ENCODE measurements at places on chromosomes 2 and 18.

DNA sequence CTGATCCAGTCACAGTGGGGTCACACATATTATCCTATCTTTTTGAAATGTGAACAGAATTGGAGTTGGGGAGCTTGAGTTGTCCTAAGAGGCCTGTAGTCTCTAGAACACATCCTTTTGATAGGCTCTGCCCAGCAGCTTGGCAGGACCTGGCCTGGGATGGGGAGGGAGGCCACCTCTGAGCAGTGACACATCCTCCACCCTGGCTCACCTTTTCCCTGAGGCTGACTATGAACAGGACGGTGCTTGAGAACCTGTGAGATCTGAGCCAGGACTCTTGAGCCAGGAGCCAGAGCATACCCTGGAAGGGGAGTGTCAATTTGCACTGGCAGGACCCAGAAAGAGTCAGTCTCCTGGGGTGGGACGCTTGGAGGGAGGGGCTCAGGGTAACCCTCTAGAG, 17.7 kb upstream of the ATP6V1B1 start:
- no peak for DNase-seq

GRCh38 chr2:45009928-45010701, 863 bp upstream of the SIX2 start:
- no peak for DNase-seq

DNA sequence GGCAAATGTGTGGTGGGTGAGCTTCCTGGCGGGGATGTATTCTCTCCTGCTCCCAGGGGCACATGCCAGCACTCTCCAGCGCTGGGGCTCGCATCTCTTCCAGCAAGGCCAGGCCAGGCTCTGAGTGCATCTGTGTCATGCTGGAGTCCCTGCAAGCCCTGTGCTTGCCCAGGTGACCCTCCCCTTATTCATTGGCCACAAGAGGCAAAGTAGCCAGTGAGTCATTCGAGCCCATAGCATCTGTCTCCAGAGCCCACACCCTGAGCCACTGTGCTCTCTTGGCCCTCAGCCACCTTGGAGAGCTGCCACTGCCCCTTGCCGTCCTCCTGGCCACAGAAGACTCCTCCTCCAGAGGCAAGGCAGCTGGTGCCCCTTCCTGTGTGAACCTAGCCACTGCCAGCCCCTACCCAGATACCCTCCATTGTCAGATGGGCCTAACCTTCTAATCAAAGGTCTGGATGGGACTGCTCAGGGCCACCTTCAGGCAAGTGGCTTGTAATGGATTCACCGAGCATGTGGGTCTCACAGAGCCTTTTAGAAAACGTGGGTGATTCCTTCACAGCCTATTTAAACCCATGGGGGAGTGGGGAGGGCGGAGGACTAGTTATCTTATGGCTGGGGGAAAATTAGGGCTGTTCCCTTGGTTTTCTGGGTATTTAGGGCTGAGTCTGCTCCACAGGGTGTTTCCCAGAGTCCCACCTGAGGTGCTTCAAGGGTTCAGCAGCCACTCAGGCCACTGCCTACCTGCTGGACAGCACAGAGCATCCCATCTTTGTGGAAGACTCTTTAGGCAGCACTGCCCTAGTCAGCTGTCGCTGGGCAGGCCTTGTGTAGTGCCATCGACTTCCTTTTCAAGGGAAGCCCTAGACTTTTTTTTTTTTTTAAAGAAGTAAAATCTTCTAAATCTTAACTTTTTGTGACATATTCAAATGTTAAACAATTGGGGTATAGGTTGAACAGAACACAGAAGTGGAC, 137.4 kb downstream of the ACOXL start:
- no peak for DNase-seq

DNA sequence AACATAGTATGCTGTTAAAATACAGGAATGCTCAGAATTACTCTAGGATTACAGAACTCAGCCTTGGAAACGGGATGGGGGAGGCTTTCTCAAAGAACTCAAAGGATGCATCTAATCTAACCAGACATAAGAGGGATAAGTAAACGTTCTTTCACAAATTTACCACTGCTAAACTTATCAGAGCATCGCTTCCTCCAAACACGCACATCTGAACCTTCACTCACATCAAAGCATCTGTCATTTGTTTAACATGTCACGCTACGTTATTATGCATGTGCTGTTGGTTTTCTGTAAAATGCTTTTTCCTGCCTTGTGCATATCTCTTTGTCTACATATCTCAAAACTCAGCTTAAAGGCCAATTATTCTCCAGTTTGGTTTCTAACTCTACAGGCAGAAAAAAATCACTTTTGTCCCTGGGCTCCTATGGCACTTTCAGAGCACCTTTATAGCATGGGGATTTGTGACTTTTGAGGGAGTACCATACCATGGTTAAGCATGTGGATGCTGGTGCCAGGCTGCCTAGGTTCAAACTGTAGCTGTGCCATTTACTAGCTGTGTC, 106.7 kb upstream of the FSHR start:
- DNase-seq: no peak

DNA sequence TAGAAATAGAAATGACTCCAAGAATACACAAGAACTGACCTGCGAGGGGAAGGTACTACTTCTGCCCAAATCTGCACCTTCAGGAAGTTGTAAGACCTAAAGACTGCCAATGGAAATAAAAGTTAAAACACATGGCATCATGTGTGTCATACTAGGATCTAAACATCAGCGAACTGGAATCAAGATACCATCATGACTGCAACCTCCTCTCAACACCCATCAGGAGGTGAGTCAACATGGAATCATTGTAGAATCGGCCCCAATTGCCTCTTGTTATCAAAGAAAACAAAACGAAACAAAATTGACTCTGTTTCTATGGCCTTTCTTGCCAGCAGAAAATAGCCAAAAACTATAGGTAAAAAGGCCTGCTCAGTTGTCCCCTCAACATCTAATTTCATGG, 15.1 kb downstream of the RDH14 start:
- DNase-seq: no peak

GRCh38 chr18:46156124-46156745, 52.0 kb downstream of the HAUS1 start:
- no peak for DNase-seq

- no peak for DNase-seq
These were observed 73.9 kb upstream of the TTC27 start for GRCh38 chr2:32553829-32554432.

GRCh38 chr2:223890721-223891120, 53.3 kb upstream of the AP1S3 start:
- DNase-seq: no peak

DNA sequence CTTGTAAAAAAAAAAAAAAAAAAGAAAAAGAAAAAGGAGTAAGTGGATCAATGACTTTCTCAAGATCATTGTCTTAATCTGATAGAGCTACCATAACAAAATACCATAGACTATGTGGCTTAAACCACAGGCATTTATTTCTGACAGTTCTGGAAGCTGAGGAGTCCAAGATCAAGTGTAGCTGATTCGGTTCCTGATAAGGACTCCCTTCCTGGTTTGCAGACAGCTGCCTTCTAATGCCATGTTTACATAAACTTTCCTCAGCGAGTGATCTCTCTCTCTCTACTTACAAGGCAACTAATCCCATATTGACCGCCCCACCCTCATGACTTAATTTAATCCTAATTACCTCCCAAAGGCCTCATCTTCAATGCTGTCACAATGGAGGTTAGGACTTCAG, 36.5 kb upstream of the SIX2 start:
- no peak for DNase-seq

GRCh38 chr2:240689975-240690374, 1.7 kb upstream of the AQP12A start:
- no peak for DNase-seq

- no peak for DNase-seq
These were observed 28.3 kb downstream of the CYRIA start for GRCh38 chr2:16637304-16637703.

- DNase-seq: no peak
These were observed 84.4 kb downstream of the MAP4K4 start for GRCh38 chr2:101781791-101782426.

DNA sequence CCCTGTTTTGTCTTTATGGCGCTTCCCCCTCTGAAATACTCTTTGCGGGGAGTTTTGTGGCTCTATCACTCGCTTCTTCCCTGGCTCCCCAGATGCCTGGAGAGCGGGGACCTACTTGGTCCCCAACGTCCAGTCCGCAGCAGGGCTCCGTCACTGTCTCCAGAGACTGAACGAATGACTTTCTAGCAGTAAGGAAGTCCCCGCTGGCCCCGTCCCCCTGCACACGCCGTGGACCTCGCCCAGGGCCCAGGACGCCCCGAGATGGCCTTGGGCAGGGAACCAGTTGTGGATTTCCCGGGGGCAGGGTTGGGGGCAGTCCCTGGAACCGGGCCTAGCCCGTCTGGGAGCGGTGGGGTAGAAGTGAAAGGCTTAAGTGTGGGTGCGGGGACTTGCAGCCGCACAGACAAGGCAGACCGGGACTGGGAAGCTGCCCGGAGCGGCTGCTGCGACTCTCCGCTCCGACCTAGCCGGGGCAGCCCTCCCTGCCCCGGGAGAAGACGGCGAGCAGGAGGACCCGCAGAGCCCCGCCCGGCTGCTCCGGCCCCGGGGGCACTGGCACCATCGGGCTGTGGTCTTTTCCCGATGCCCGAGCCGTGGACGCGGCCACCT, 821 bp upstream of the EPHA4 start:
- no peak for DNase-seq

GRCh38 chr2:214536625-214537024, 125.8 kb downstream of the VWC2L start:
- DNase-seq: no peak

DNA sequence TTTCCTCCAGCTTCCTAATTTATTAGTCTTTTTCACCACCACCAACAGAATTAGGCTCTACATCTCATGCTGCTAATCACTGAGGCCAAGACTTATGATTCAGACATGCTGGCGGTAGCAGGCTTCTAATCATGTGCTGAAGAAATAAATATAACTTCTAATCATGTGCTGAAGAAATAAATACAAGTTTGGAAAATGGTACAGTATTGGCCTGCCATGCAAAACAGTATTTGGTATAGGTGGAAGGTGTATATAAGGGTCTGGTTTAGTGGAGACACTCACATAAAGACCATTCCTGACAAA, 240.7 kb downstream of the TGIF1 start:
- no peak for DNase-seq

DNA sequence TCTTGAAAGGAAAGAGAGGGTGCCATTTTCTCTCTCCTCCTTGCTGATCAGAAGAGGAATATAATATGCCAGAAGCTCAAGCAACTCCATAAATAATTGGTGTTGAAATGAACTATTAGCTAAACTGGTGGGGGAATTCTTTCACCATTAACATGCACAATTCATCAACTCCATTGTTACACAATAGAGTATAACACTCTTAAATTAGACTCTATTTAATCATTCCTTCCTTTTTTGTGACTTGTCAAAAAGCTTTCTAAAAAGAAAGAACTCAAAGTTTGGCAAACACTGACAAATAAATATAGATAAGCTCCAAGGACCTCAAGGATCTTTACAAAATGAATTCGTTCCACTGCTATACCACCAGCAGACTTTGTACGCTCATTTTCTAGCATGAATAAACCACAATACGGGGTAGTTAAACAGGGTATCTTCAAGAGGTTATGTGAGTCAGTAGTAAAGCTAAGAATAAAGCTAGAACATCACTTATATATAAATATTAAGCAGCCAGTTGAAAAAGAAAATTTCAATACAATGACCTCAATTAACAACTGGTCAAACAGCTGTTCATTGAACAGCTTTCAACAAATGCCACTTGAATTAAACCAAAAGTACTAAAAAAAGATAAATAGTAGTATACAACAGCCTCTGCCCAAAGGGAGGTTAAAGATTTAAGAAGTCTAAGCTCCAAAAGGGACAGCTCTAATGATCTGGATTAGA, 6.4 kb downstream of the TRAK2 start:
- no peak for DNase-seq

GRCh38 chr2:111028720-111029119, 92.0 kb upstream of the BCL2L11 start:
- no peak for DNase-seq
